ENCODE measurements at places on chromosomes 2 and 18.

DNA sequence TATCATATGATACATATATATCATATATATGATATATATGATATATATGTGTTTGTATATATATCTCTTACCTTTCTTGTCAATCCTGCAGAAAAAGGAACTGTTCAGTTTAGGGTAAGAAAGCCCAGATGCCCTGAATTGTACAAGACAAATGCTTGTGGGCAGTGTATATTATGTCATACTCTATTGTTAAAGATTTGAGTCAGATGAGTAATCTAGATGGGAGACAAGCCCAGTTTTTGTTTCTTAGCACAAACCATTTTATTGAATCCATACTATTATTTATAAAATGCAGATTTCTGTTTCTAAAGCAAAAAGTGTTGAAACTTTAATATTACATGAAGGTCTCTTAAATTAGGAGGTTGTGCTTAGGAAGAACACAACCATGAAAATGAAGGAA is 90.6 kb downstream of the VRK2 start:
- no peak for DNase-seq

GRCh38 chr2:71256421-71256820 is 29.5 kb upstream of the PAIP2B start:
- DNase-seq = no peak

DNA sequence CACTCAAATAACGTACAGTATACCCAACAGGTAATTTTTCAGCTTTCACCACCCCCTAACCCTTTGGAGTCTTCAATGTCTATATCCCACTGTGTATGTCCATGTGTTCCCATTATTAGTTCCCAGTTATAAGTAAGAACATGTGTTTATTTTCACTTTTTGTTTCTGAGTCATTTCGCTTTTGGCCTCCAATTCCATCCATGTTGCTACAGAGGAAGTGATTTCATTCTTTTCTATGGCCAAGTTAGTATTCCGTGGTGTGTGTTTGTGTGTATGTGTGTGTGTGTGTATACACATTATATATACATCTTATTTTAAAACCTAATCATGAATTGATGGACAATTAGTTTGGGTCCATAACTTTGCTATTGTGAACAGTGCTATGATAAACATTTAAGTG is 464.4 kb downstream of the CMPK2 start:
- DNase-seq = no peak

- DNase-seq = no peak
Measured at GRCh38 chr2:207474863-207475485, 54.8 kb upstream of the CREB1 start.

- no peak for DNase-seq
Measured at GRCh38 chr18:2641638-2642037, 13.9 kb upstream of the SMCHD1 start.

DNA sequence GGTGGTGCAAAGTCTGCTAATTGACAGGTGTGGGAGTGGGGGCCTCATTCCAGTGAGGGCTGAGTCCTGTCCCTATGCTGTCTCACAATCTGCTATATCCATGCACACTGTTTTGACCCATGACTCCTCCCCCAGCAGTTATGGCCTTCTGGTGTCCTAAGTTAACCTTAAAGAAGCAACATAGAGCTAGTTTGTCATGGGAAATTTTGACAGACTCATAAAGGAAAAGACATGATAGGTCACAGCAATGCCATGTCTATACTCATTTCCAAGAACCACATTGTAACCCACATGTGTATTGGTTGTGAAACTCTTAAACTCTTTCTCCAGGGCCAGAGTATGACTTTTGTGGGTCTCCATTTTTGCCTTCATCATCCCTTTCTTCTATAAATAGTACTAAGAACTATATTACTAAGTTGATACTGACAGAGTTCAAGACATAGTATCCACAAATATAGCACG is 78.2 kb upstream of the SLC1A4 start:
- DNase-seq = no peak

DNA sequence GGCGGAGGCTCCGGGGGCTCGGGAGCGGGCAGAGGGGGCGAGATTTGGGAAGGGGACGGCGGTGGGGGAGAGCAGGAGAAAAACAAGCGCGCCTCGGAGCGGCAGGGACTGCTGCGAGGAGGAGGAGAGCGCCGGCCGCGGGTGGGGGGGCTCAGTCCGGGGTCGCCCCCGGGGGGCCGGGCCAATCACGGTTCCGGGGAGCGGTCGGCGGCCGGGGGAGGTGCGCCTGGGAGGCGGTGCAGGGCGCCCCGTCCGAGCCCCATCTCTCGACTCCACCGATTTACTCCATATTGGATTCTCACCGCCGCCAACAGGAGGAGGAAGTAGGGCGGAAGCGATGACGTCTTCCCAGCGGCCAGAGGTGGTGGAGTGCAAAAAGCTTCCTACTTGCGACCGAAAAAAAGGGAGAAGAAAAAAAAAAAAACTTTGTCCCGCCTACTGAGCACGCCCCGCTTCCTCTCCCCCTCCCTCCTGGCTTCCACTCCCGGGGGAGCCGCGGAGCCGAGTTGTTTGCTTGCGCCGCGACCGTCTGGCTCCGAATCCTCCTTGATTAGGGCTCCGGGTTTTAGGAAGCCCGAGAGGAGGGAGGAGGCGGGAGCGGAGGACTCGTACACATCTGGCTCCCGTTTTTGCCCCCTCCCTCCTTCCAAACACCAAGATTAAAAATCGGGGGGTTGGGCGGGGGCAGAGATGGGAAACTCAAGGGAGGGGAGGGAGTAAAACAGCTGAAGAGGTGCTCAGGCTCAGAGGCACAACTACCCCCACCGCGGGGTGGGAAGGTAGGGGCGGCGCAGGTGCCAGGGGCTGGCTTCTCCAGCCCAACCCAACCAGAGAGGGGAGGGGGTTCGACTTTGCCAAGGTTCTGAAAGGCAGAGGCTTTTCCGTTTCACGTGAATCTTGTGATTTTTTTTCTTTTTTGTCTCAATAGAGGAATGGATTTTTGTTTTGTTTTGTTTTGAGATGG is at the start of gene SPRED2:
TSS of gene SPRED2 (minus strand) at position 373 of the 964 bp plus-strand sequence. CDS start 612 bp downstream, outside the sequence.
- peak; percentile 74 for DNase-seq

- DNase-seq = no peak
Measured at GRCh38 chr2:169664978-169665930, 29.0 kb downstream of the CFAP210 start.

DNA sequence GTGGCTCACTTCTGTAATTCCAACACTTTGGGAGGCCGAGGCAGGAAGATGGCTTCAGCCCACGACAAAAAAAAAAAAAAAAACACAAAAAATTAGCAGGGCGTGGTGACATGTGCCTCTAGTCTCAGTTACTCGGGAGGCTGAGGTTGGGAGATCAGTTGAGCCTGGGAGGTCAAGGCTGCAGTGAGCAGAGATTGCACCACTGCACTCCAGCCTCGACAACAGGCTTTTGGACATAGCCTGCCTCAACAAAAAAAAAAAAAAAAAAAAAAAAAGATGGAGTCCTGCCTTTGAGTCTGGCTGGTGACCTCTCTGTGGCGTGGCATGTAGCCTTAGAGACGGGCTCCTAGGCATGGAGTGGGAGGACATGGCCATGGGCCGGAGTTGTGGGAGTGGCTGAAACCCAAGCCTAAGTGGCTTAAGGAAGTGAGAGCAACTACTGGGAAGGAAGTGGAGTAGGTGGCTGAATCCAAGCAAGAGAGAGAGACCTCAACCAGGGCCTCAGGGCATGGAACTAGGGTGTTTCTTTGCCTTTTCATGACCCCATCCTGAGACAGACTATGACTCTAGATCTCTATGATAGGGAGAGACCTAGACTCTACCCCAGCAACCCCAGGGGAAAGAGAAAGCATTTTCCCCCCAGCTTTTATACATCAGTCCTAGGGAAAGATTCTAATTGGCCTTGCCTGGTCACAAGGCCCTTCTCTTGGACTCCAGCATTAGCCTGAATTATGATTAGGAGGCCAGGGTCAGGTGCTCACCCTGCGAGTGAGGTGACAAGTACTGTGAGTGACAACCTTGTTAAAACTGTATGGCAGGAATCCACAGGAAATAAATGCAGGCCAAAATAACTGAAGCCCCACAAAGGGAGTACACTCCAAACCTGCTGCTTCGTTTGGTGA is 34.2 kb downstream of the NPAS2 start:
- DNase-seq = no peak

All from stimulated activated CD4-positive, alpha-beta T cell treated with anti-CD3 and anti-CD28 coated beads, TNF-alpha, amount 100 ng/mL, for 24 hours (primary cell).